Vagina (tissue), 2 donors: ENCODE measurements at places on chromosomes 4 and X.

DNA sequence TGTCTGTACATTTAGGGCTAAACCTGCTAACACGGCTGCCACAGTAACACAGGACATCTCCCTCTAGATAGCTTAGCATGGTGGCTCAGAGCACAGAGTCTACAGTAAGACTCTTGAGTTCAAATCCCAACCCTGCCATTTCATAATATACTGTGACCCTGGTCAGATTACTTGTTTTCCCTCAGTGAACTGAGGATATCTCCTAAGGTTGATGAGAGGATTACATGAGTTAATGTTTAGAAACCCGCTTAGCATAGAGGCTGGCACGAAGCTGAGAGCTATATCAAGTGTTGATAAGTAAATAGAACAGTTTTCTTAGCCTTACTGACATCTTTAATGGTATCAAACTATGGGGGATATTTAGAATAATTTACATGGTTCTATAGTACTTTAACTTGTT lies 37.2 kb downstream of the CASP3 start:
- no peak for DNase-seq

DNA sequence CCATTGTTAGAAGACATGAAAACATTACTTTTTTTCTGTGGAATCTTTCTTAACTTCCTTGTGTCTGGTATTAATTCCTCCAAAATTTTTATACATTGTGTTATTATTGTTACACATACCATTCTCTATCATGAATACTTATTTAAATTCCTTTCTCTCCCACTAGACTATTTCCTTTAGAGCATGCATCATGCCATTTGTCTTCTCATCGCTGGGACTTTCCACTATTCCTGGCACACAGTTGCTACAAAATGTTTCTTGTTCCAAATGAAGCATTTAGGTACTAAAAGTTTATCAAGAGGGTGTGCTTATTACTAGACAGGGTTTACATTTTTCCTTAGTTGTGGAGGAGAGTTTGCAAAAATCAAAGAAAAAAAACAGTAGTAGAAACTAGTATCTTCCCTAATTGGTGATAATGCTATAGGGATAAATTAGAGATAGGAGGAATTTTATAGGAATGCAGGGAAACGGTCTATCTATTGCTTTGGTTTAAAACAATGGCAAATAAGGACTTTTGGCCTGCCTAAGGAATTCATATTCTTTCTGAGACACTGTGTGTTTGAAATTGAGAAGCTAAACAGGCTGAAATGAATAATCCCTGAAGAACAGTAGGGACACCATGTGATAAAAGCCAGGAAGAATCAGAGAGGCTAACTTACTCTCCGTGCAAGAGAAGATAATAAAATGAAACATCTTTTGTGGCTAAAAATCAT lies 187.5 kb upstream of the TBC1D9 start:
- DNase-seq: no peak

DNA sequence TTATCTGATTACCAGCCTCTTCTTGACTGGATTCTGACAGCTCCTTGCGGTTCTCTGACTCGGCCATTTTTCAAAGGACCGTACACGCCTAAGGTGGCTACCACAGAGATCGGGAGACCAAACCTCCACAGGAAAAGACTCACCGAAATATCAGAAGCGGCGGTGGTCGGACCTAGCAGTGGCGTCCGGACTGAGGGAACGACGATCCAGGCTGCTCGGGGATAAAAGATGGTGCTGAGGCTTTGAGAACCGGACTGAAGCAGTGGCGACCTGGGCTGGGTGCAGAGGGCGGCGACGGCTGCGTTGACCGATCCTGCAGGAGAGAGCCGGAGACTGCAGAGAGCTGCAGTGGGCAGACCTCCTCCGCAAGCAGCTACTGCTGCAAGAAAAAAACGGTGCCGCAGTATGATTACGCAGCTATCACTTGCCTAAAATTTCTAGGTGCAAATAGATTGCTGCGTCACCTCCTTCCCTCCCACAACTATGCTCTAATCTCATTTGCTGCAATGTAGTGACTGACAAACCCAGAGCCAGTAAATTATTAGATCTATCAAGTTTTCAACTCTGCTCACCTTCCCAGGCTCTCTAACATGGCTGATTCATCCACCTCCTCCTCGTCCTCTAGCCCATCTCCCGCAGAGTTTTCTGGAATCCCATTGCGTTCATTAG lies at the start of gene NAP1L2:
Gene NAP1L2 (minus strand): TSS at position 426 of the 669 bp plus-strand sequence. CDS start 359 bp downstream, at position 67.
- DNase-seq: no peak

DNA sequence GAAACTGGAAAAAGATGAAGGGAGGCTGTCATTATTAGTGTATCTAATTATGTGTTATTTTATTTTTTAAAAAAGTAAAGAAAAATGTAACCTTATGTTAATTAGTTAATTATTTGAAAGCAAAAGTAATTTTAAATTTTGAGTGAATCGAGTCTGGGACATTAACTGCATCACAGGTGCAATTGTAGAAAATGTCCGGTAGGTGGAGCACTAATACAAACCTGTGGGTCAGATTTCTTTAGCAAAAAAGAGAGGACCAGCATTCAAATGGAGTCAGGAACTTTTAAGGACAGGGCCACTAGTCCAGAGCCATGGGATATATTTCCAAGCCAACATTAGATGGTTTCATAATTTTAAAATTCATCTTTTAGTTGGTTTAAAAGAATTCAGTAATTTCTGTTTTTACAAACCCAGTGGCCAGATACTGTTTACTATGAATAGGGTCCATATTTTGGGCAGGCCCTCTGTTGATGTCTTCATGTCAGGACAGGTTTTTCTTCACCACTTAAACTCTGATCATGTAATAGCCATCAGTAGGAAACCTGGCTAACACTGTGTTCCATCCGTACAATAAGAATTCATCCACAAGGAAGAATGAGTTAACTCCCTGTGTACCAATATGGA lies 27.2 kb downstream of the BST1 start:
- no peak for DNase-seq

- no peak for DNase-seq
Measured at GRCh38 chr4:95289028-95289634, 259.6 kb downstream of the UNC5C start.
